ENCODE measurements at places on chromosomes 12 and 14. TPM values are rescaled to one million over a fixed set of nuclear protein-coding genes. Genes with fewer than 3 reads are reported as not detected.

NELL2 gene
- 0.85 TPM for total RNA-seq

ERH gene
- total RNA-seq: 388 TPM

GOLT1B gene
- total RNA-seq: 33.5 TPM

VSX2 gene
- total RNA-seq: not detected

STAB2 gene
- total RNA-seq: not detected

IRAK3 gene
- total RNA-seq: 8.5 TPM

KRT79 gene
- total RNA-seq: not detected

LRR1 gene
- 46.7 TPM for total RNA-seq

GRCh38 chr12:116896411-116896924 lies 14.3 kb upstream of the FBXW8 start:
- no peak overlapping the region for H3K4me3 ChIP-seq
- no peaks in the 10 kb centered on the region for H3K36me3 ChIP-seq
- DNase-seq: no peak

GRCh38 chr14:83470466-83470865 lies 1936.8 kb upstream of the SEL1L start:
- H3K27ac ChIP-seq: no peak overlapping the region
- no peaks in the 10 kb centered on the region for H3K36me3 ChIP-seq
- no peaks in the 10 kb centered on the region for H3K27me3 ChIP-seq
- no peaks in the 10 kb centered on the region for H3K4me1 ChIP-seq
- no peak for DNase-seq
- no peak overlapping the region for H3K4me3 ChIP-seq

DNA sequence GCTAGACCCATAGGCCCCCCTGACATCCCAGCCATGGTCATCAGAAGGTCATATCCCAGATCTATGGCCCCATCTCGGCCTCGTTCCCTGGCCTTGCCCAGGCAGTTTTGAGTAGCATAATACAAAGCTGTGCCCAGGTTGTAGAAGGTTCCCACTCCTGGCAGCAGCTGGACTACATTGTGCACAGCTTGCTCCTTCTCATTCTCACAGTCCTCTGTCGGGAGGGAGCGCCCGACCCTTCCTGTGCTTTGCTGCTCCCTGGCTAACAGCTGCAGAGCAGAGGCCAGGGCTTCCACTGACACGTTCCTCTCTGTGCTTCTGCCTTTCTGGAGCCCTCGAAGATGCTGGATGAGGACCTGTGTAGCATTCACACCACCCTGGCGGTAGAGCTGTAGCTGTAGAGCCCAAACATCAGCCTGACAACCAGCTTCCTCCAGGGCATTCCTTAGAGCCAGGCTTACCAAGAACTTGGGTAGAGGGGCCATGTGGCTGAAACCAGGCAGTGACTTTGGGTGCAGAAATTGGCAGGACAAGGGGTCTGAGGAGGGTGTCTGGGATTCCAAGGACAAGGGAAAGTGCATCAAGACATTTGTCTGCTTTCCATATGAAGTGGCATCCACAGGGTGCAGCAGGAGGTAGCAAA lies 1.0 kb downstream of the APOF start:
- H3K27me3 ChIP-seq: no peaks in the 10 kb centered on the region
- H3K4me1 ChIP-seq: peaks cover 5% of the 10 kb centered on the region
- H3K27ac ChIP-seq: no peak overlapping the region
- peak overlapping the region; percentile 65 for H3K4me3 ChIP-seq
- no peak for DNase-seq
- no peaks in the 10 kb centered on the region for H3K36me3 ChIP-seq

GRCh38 chr14:56650048-56650447 lies 70.5 kb downstream of the TMEM260 start:
- H3K27ac ChIP-seq: no peak overlapping the region
- DNase-seq: no peak
- no peaks in the 10 kb centered on the region for H3K4me1 ChIP-seq
- no peaks in the 10 kb centered on the region for H3K27me3 ChIP-seq

DNA sequence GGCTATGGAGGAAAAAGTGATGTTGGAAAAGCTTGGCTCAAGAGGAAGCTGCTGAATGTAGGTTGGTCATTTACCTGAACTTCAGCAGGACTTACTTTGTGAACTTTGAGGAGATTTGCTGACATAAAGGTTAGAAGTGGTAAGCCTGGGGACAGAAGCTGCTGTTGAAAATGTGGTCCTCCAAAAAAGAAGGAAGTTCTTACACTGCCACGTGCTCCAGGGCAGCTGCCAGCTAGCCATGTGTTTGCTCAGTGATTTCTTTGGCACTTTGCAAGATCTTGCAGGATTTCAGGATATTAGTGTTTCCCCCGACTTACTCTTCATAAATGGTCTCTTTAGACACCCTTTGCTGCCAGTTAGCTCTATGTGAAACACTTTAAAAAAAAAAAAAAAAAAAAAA lies 14.8 kb upstream of the DYRK2 start:
- peaks cover 13% of the 10 kb centered on the region for H3K4me1 ChIP-seq
- H3K27me3 ChIP-seq: no peaks in the 10 kb centered on the region
- no peak overlapping the region for H3K27ac ChIP-seq
- H3K4me3 ChIP-seq: no peak overlapping the region
- H3K36me3 ChIP-seq: no peaks in the 10 kb centered on the region
- DNase-seq: no peak

GRCh38 chr12:74328623-74329022 lies 209.0 kb upstream of the ATXN7L3B start:
- DNase-seq: no peak
- H3K4me1 ChIP-seq: no peaks in the 10 kb centered on the region
- no peaks in the 10 kb centered on the region for H3K36me3 ChIP-seq
- H3K27me3 ChIP-seq: no peaks in the 10 kb centered on the region
- H3K4me3 ChIP-seq: no peak overlapping the region

DNA sequence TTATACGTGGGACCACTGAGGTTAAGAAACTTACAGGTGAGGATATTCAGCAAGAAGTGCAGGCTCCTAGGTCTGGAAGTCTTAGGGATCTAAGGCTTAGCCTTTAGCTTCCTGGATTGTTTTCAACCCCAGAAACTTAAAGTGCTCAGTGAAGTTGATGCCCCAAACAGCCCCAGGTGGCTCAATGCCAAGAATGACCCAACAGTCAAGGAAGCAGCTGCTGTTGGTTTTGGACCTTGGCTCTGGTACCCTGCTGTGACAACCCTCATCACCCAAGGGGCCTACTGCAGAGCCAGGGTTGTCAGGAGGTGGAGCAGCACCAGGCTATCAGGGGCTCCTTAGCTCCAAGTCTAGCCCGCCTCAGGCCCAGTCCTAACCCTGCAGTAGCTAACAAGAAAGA lies 36.8 kb downstream of the VDR start:
- peaks cover 31% of the 10 kb centered on the region for H3K4me1 ChIP-seq
- H3K27me3 ChIP-seq: no peaks in the 10 kb centered on the region
- no peak overlapping the region for H3K4me3 ChIP-seq
- H3K36me3 ChIP-seq: no peaks in the 10 kb centered on the region
- no peak for DNase-seq
- H3K27ac ChIP-seq: no peak overlapping the region

GRCh38 chr12:59179231-59179630 lies 258.9 kb upstream of the LRIG3 start:
- DNase-seq: no peak
- H3K36me3 ChIP-seq: no peaks in the 10 kb centered on the region
- no peak overlapping the region for H3K27ac ChIP-seq
- no peak overlapping the region for H3K4me3 ChIP-seq

- H3K27ac ChIP-seq: no peak overlapping the region
- no peak for DNase-seq
- H3K4me3 ChIP-seq: no peak overlapping the region
- no peaks in the 10 kb centered on the region for H3K4me1 ChIP-seq
Observed at GRCh38 chr14:94386085-94387031, 2.0 kb downstream of the SERPINA1 start.

GRCh38 chr14:23056956-23057756 lies at the start of gene CDH24:
Gene CDH24, minus strand, starts transcription at chr14:23057520. Its CDS starts 1,787 bp downstream, at chr14:23055733.
- no peak for DNase-seq
- H3K36me3 ChIP-seq: peaks cover 16% of the 10 kb centered on the region
- no peaks in the 10 kb centered on the region for H3K27me3 ChIP-seq
- H3K27ac ChIP-seq: no peak within 1 kb of the TSS

DNA sequence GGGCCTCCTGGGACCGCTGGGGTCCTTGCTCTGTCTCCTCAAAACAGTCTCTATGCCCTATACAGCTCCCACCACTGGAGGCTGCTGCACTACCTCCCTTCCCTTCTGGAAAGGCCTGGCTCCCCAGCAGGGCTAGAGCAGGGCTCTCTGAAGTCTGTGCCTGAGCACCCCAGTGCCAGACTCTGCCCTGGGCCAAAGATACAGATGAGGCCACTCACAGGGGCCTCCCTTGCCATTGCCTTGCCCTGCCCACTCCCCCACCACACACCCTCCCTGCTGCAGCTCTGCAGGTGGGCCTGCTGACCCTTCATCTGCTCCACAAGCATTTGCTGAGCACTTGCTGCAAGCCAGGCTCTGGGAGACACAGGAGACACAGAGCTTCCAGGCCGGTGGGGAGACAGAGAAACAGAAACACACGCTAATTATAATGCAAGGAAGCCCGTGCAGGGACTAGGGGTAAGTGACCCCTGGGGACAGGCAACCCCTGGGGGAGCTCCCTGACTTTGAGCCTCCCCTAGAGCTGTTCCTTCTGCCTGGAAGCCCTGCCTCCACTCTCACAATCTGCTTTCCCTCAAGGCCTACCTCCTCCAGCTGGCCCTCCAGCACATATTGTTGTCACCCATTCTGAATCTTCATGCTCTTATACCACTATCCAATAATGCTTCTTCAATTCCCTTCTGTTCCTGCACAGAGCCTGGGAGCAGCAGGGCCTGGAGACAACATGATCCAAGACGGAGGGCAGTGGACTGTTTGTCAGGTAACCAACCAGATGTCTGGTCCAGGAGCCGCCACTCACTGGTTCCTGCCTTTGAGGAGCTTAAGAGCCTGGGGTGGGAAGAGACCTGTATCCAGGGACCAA lies 32.6 kb upstream of the PNMA1 start:
- peak overlapping the region; percentile 33 for H3K4me3 ChIP-seq
- peaks cover 21% of the 10 kb centered on the region for H3K36me3 ChIP-seq
- peak overlapping the region; percentile 29 for H3K27ac ChIP-seq
- H3K27me3 ChIP-seq: no peaks in the 10 kb centered on the region
- peaks cover 90% of the 10 kb centered on the region for H3K4me1 ChIP-seq
- DNase-seq: no peak

DNA sequence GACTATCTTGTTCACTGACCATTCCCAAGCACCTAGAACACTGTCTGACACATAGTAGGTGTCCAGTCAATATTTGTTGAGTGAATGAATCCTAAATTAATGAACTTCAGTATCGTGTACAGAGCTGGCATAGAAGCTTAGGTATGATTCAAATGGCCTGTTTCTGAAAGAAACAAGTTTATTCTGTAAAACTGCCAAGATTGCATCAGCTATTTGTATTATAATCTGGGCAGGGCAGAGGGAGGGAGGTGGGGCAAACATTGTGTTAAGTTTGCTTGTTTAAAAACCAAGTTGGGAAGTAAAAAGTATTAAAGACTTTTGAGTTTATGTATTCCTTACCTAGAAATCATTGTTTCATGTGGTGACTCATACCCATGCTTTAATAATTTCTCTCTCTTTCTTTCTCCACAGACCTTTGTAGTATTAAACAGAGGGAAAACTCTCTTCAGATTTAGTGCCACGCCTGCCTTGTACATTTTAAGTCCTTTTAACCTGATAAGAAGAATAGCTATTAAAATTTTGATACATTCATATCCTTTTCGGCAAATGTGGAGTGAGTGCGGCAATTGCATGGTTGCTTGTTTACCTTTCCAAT lies 92.8 kb downstream of the SCN8A start:
- H3K4me1 ChIP-seq: no peaks in the 10 kb centered on the region
- no peak overlapping the region for H3K27ac ChIP-seq
- H3K27me3 ChIP-seq: no peaks in the 10 kb centered on the region
- no peaks in the 10 kb centered on the region for H3K36me3 ChIP-seq
- H3K4me3 ChIP-seq: no peak overlapping the region
- DNase-seq: no peak

DNA sequence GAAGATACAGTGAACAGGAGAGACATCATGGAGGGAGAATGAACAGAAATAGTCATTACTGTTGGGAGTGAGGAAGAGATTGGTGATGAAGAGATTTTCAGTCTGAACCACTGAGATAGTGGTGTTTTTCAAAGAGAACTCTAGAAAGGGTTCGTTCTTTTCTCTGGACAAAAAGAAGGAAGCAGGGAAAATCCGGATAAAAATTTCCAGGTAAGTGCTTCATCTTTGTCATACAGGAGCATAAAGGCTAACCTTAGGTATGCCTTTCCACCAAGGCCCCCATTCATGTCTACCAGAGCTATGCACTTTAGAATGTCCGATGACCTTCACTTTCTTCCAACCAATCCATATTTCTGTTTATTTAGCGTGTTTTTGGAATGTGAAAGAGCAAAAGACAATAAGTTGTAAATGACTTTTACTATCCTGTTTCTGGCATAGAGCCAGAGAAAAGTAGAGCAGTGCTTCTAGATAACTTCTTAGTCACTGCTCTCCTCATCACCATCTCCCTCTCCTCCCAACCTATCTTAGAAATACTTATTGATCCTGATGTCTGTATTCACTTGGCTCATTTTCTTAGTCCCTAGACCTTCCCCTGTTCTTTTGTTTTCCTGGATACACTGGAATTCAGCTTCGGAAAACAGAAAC lies 116.5 kb downstream of the TTC6 start:
- no peak for DNase-seq
- H3K27me3 ChIP-seq: no peaks in the 10 kb centered on the region
- no peak overlapping the region for H3K27ac ChIP-seq
- H3K4me1 ChIP-seq: no peaks in the 10 kb centered on the region
- H3K4me3 ChIP-seq: no peak overlapping the region
- H3K36me3 ChIP-seq: no peaks in the 10 kb centered on the region

DNA sequence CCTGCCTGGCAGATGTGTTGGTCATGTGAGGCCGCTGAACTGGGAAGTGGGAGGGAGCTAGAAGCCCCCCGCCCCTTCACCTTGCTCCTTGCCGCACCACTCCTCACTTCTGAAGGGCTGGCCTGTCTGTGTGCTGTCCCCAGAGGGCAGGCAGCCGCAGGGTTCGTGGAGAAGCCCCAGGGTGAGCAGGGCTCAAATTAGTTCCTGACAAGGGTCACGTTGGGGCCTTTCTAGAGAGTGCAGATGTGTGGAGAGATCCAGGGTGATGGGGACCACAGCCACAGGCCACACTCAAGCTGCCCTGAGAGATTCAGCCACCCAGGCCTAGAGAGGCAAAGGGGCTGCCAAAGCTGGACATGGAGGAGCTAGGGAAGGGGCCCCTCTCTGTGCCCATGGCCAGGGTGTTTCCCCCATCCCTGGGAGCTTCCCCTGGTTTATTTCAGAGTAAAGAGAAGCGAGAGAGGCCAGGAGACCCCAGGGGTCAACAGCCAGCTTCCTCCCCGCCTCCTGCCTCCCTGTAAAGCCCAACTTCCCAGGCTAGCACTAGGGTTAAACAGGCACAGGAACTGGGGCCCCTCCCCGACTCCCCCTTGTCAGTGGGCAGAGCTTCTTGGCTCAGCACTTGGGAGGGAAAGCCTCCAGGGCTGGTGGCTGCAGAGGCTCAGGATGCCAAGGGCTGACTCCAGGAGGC lies 16.2 kb downstream of the SLC25A29 start:
- H3K36me3 ChIP-seq: no peaks in the 10 kb centered on the region
- H3K27ac ChIP-seq: no peak overlapping the region
- H3K4me3 ChIP-seq: no peak overlapping the region
- DNase-seq: no peak
- H3K4me1 ChIP-seq: no peaks in the 10 kb centered on the region
- H3K27me3 ChIP-seq: no peaks in the 10 kb centered on the region

All from GM12878 (cell line).